ENCODE measurements at places on chromosomes 13 and 19.
A peak's percentile ranks its signal among the peaks of the same experiment; 100 is the strongest.

- DNase-seq = no peak
Observed at GRCh38 chr19:13573056-13573667, 66.9 kb upstream of the CACNA1A start.

DNA sequence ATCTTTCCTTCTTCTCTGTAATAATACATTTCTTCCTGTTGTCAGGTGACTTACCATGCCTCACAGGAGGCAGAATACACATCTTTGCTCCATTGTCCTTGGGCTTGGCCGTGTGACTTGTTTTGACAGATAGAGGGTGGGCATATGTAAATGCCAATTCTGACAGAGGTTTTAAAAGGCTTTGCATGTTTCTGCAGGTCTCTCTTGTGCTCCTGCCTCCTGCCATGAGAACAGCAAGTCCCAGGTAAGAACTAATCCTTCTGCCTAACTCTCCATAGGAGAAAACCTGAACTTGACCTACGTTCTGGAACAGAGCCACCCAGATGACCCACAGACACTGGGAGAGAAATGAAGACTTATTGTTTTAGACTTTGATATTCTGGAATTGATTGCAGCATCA, 88.7 kb upstream of the TNFSF11 start:
- no peak for DNase-seq

DNA sequence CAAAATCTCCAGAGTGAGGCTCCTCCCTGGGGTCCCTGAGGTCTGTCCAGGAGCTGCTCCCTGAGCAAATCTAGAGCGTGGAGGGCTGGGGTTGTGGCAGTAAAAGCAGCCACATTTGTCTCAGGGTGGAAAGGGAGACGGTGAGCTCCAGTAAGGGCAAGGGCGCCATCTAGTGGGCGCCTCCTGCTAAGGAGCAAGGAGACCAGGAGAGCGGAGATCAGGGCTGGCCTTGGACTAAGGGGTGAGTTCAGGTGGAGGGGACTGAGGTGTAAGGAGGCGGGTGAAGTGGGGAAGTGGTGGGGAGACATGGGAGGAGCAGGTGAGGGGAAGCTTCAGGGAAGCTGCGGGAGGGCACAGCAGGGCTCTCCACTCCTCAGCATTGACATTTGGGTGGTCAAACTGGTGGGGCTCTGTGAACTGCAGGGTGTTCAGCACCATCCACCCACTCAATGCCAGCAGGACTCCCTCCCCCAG, 5.3 kb upstream of the CEACAM21 start:
- peak; percentile 60 for DNase-seq

- DNase-seq = no peak
Observed at GRCh38 chr19:49574206-49574755, 6.1 kb downstream of the NOSIP start.

- DNase-seq = peak; percentile 97
Observed at GRCh38 chr19:10194500-10195198, at the start of gene DNMT1. Gene DNMT1 (minus strand): TSS chr19:10194953. CDS start chr19:10194899, 54 bp downstream.

- no peak for DNase-seq
Observed at GRCh38 chr19:7887408-7888144, 734 bp upstream of the LRRC8E start.

DNA sequence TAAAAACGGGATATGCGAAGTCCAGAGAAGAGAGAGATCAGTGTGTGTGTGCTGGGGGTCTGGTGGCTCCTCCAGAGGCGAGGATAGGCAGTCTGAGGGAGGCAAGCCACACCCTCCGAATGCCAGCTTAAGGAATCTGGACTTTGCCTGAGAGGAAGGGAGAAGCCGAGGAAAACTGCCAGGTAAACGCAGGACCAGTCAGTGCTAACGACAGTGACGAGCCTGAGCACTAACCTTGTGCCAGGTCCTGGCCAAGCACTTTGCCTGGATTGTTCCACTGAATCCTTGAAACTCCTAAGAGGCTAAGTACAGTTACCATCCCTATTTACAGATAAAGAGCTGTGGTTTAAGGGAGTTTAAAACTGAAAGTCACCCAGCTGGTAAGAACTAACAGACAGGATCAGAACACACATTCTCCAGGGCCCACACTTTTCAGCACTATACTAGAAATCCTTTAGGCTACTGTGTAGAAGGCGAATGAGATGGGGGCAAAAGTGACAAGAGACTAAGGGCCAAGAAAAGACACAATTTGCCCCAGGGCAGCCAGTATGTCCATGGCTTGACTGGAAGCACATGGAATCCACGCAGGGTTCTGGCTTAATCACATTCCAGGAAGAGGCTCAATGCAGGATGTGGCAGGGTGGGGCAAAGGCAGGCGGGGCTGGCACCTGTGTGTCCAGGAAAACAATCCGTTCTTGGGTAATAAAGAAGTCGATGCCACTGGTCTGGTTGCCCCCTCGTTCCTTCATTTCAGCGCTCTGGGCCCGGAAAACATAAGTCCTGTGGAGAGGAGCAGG, 15.1 kb downstream of the SMG9 start:
- no peak for DNase-seq

DNA sequence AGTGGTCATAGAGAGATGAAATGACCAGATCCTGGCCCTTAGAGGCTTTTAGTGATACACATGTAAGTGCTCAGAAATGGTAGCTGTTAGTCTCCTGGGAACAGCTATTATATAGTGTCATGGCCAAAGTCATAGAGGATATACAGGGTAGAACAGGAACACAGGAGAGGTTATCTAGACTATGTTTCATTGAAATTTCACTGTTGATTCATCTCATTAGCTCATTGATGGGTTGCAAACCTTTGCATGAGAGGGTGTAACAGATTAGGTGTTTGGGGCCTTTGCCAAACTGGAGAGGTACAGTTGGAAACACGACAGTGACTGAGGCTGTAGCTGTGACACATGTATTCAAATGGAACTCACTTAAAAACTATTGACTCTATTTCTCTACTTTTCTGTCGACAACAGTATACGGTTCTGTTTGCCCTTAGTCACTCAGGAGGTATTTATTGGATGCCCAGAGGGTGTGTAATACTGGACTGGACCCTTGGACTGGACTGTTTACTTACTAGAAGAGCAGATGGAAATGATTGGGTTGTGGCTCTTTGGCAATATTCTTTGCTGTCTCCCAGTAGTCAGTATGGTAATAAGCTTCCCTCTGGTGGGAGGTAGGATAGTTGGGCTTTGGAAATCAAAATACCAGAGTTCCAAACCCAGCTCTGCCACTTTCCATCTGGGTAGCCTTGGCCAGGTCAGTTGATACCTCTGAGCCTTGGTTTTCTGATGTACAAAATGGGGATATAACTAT, 29.8 kb downstream of the ARHGAP35 start:
- no peak for DNase-seq

- DNase-seq = no peak
Observed at GRCh38 chr19:6026390-6027227, 48.7 kb upstream of the RANBP3 start.

DNA sequence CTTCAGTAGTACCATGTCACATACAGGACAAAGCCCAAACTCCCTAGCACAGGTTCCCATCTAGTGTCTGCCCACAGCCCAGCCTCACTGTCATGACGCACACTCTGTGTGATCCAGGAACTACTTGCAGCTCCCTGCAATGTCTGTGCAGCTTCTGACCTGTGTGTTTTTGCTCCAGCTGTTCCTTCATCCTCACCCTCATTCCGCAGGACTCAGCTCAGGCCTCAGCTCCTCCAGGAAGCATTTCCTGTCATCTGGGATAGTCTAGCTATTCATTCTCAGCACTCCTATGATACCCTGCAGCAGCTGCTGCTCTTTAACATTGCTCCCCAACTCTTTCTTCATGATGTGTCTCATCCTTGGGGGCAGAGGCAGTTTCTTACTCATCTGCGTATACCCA, 56.1 kb downstream of the ENOX1 start:
- DNase-seq = no peak

GRCh38 chr19:3124630-3125029, 11.2 kb upstream of the GNA15 start:
- DNase-seq = no peak
